Activated CD4-positive, alpha-beta T cell treated with anti-CD3 and anti-CD28 coated beads for 36 hours (primary cell): ENCODE measurements at places on chromosomes 13 and 19. TPM values are rescaled to one million over a fixed set of nuclear protein-coding genes. Genes with fewer than 3 reads are reported as not detected.

Gene KLK4
- not detected for total RNA-seq

Gene MUC16
- not detected for total RNA-seq

Gene CEACAM3
- not detected for total RNA-seq

Gene MEIOSIN
- not detected for total RNA-seq

Gene ZNF726
- total RNA-seq, result 20.2 TPM

Gene ZNF547
- total RNA-seq, result 1.5 TPM

Gene CAPNS1
- 452 TPM for total RNA-seq

Gene YJEFN3
- total RNA-seq, result 10.7 TPM

Gene ZNF296
- total RNA-seq, result 3.1 TPM

Gene CXCL17
- not detected for total RNA-seq

Gene LGALS14
- 1.4 TPM for total RNA-seq

Gene LHB
- 0.39 TPM for total RNA-seq

DNA sequence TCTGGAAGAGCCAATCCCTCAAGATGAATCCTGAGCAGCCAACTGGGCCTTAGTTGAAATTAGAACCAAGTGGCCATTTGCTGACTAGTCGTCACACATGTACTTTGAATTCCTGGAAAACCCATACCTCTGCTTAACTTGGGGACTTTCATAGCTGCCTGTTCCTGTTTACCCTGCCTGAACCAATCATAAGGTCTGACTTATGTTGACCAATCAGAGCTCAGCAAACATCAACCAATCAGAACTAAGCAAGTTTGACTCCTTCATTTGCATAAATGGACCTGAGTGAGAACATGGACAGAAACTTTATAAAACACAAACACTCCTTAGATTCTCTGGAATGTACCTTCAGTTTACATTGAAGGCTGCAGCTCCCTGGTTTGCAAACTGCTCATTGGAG lies 50.8 kb downstream of the LATS2 start:
- no peak for DNase-seq

- no peak for DNase-seq
Measured at GRCh38 chr13:112626124-112626523, 38.2 kb upstream of the TUBGCP3 start.

- DNase-seq, result no peak
Measured at GRCh38 chr13:37608750-37609339, 10.3 kb upstream of the POSTN start.

- no peak for DNase-seq
Measured at GRCh38 chr19:2588081-2588777, 112.3 kb downstream of the GADD45B start.

- DNase-seq, result no peak
Measured at GRCh38 chr13:21501686-21502085, 42.6 kb upstream of the ZDHHC20 start.

DNA sequence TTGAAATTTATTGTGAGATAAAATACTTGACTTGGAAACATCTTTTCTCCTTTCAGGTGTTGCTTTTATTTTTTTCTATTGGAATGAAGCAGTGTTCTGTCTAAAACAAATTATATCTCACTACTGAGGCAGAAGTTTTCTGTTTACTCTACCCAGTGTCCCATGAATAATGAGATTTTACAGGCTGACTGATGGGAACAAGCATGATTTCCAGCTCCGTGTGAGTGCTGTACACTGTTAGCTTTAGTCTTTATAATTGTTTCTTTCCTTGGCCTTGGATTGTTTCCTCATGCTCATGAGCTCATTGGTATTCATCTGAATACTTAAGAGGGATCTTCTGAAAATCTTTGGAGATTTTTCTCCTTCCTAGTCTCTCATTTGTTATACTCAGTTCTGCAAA lies 2049.5 kb upstream of the PRR20A start:
- DNase-seq, result no peak

- no peak for DNase-seq
Measured at GRCh38 chr13:27919934-27920676, at the start of gene PDX1. Gene PDX1, plus strand, starts transcription at chr13:27920000. Its CDS starts 139 bp downstream, at chr13:27920139.

DNA sequence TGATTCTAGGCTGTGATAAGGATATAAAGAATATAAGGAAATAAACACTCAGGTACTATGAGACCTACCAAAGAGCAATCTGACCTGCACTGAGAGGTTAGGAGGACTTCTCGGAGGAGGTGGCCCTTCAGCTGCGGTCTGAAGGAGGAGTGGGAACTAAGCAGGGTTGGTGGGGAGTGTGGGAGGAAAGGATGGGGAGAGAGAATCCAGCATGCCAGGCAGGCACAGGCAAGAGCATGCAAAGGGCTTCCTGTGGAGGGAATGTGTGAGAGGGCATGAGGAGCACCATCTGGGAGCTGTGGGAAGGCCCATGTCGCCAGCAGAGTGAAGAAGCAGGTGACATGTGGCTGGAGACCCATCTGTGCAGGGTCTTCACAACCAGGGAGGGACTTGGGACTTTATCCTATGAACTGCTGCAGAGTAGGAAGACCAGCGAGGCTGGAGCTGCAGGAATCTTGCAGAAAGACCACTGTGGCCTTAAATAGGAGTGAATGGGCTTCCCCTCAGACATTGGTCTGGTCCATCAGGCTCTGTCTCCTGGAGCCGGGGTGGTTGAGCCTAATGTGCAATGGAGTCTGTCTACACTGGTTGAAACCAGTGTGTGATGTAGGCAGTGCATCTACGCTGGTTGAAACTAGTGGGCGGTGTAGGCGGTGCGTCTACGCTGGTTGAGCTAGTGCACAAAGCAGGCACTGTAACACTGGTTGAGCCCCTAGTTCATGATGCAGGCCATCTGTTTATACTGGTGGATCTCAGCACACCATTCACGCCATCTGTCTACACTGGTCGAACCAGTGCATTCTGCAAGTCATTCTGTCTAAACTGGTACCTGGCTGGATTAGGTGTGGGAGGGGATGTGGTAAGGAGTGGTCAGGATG lies 6.4 kb downstream of the CHST8 start:
- DNase-seq, result no peak

- no peak for DNase-seq
Measured at GRCh38 chr13:44234566-44234965, 139.1 kb upstream of the SERP2 start.

DNA sequence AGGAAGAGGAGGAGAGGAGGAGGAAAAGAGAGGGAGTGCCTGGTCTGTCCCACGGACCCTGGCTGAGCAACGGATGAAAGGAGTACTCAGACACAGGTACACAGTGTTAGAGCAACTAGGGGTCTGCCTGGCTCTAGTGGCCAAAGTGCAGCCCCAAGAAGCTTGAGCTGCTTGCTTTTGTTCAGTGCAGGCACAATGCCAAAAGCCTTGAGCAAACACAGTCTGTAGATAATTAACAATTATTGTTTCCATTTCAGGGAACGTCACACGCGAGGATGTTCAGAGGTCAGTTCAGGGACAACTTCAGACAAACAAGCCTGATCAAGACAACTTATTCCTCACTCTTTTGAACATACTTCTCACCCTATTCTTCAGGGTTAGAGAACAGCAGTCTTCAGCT lies 32.2 kb upstream of the ZNF726 start:
- DNase-seq, result no peak

GRCh38 chr13:99279637-99280036 lies 21.5 kb upstream of the GPR18 start:
- no peak for DNase-seq

- no peak for DNase-seq
Measured at GRCh38 chr13:111923991-111924677, 142.8 kb upstream of the SOX1 start.

- DNase-seq, result no peak
Measured at GRCh38 chr13:23724196-23724970, 154.2 kb downstream of the TNFRSF19 start.

GRCh38 chr19:29171525-29171924 lies 41.4 kb downstream of the UQCRFS1 start:
- DNase-seq, result no peak

DNA sequence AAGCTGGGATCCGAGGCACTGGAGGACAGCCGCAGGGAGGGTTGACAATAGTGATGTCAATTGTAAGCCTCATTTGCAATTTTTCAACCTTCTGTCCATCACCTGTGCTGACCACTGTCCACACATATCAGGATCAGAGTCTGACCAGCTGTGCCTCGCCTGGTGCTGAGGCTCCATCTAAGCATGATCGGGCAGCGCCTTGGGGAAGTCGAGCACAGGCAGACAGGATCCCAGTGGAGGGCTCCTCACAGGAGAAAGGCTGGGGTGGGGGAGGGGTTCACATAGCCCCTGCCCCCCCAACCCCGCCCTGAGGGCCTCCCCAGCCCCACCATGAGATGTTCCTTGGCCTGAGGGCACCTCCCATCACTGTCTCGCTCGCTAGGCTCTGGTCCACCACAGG lies 60.3 kb downstream of the RAB20 start:
- DNase-seq, result no peak

DNA sequence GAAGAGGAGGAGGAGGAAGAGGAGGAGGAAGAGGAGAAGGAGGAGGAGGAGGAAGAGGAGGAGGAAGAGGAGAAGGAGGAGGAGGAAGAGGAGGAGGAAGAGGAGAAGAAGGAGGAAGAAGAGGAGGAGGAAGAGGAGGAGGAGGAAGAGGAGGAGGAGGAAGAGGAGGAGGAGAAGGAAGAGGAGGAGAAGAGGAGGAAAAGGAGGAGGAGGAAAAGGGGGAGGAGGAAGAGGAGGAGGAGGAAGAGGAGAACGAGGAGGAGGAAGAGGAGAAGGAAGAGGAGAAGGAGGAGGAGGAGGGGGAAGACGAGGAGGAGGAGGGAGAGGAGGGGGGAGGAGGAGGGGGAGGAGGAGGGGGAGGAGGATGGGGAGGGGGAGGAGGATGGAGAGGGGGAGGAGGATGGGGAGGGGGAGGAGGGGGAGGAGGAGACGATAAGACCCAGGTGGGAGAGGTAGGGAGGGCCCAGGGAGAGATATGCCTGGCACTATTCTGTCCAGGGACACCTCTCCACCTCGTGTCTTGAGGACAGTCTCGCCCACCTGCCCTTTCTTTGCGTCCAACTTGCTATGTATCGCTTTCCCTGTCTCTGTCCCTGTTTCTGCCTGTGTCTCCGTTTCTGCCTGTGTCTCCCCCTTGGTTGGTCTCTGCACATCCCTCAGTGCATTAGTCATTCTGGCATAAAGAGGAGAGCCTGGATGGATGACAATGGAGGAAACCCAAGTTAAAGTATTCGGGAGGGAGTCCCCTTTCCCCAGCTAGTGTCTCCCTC lies 7.1 kb upstream of the KLK5 start:
- no peak for DNase-seq

GRCh38 chr13:90594681-90595080 lies 752.8 kb upstream of the MIR17HG start:
- no peak for DNase-seq

GRCh38 chr13:112890316-112891145 lies 78.5 kb upstream of the MCF2L start:
- DNase-seq, result peak; percentile 3
